ENCODE measurements at places on chromosomes 1 and 21. TPM values are rescaled to one million over a fixed set of nuclear protein-coding genes. Genes with fewer than 3 reads are reported as not detected.

GRCh38 chr1:6260433-6260934 lies 414 bp downstream of the GPR153 start:
- no peaks in the 10 kb centered on the region for H3K36me3 ChIP-seq
- H3K27ac ChIP-seq = no peak overlapping the region
- H3K4me1 ChIP-seq = no peaks in the 10 kb centered on the region
- H3K27me3 ChIP-seq = no peaks in the 10 kb centered on the region
- H3K4me3 ChIP-seq = peak overlapping the region; percentile 70

- no peaks in the 10 kb centered on the region for H3K27me3 ChIP-seq
- H3K27ac ChIP-seq = no peak overlapping the region
- no peaks in the 10 kb centered on the region for H3K4me1 ChIP-seq
- no peak for DNase-seq
Measured at GRCh38 chr1:5599541-5599940, 392.7 kb downstream of the NPHP4 start.

DNA sequence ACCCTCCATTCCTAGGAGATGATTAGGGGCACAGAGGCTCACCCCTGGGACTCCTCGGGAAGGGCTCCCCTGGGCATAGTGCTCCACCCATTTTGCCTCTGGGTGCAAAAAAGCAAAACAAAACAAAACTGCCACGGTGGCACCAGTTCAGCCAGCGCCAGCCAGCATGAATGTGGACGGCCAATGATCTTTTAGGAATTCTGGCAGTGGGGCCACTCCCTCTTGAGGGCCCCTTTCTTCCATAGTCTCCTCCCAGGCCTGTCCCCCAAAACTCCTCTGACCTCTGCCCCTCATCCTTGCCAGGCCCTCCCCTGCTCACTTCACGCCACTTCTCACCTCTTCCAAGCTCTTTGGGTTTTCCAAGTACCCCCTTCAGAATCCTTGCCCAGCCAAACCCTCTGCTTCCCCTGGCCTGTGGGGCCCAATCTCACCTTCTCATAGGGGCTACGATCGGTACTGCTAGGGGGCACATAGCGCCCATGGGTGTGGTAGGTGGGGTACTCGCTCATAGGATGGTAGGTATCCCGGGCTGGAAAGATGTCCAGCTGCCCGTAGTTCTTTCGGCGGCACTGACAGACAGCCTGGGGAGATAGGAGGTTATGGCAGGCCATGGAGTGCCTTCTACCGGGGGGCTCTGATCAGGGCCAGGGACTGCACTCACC lies 13.3 kb downstream of the TRIM46 start:
- no peak overlapping the region for H3K4me3 ChIP-seq
- H3K27me3 ChIP-seq = no peaks in the 10 kb centered on the region
- H3K36me3 ChIP-seq = no peaks in the 10 kb centered on the region
- H3K4me1 ChIP-seq = no peaks in the 10 kb centered on the region
- H3K27ac ChIP-seq = no peak overlapping the region

- H3K4me1 ChIP-seq = no peaks in the 10 kb centered on the region
- DNase-seq = peak; percentile 72
- H3K27ac ChIP-seq = no peak overlapping the region
- no peak overlapping the region for H3K4me3 ChIP-seq
- H3K27me3 ChIP-seq = no peaks in the 10 kb centered on the region
- H3K36me3 ChIP-seq = no peaks in the 10 kb centered on the region
Measured at GRCh38 chr1:111948209-111949171, 41.0 kb downstream of the KCND3 start.

DNA sequence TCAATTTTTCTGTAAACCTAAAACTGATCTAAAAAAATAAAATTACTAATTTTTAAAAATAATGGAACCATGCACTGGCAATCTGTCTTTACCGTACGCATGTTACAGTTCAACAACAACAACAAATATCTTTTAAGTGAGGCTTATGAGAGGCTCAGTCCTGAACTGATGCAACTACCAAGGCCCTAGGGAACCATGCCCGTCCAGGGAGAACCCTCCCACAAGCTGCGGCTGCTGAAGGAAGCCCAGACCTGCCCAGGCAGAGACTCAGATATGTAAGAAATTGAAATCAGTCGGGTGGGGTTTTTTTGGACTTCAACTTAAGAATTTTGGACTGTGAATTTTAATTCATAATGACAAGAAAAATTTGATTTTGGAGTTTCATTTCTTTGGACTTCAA lies 91.1 kb downstream of the NPHP4 start:
- no peaks in the 10 kb centered on the region for H3K4me1 ChIP-seq
- no peak overlapping the region for H3K4me3 ChIP-seq
- no peaks in the 10 kb centered on the region for H3K27me3 ChIP-seq
- DNase-seq = peak; percentile 23
- no peak overlapping the region for H3K27ac ChIP-seq
- peaks cover 5% of the 10 kb centered on the region for H3K36me3 ChIP-seq

DNA sequence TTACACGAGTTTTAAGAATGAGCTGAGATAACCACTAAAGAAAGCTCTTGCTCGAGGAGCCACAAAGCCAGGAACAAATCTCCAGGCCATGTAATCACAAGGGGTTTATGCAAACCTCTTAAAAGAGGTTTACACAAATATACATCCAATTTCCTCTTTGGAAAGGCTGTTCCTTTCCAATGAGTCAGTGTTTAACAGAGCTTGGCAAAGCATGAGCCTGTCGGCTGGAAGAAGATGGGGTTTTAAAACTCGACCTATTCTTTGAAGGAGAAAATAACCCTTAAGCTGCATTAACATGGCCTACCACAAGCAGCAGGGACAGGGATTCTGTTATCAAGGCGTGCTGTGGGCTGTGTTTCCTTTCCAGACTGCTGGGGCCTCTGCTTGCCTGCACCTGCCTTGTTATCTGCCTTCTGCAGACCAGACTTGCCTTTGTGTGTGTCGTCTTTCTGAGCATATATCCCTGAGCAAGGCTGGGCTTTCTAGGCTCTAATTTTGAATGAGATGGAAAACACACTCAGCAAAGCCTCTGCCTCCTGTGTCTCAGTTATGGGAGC lies 40.6 kb upstream of the CYP2J2 start:
- no peaks in the 10 kb centered on the region for H3K36me3 ChIP-seq
- peaks cover 9% of the 10 kb centered on the region for H3K4me1 ChIP-seq
- DNase-seq = peak; percentile 95
- no peak overlapping the region for H3K4me3 ChIP-seq
- no peak overlapping the region for H3K27ac ChIP-seq
- peaks cover 4% of the 10 kb centered on the region for H3K27me3 ChIP-seq

- H3K27me3 ChIP-seq = peaks cover 21% of the 10 kb centered on the region
- H3K27ac ChIP-seq = no peak overlapping the region
- no peaks in the 10 kb centered on the region for H3K36me3 ChIP-seq
- DNase-seq = no peak
Measured at GRCh38 chr1:29136391-29136915, 12.8 kb upstream of the TMEM200B start.

GRCh38 chr1:12630946-12631530 lies 12.8 kb upstream of the AADACL4 start:
- peaks cover under 1% of the 10 kb centered on the region for H3K4me1 ChIP-seq
- no peak overlapping the region for H3K27ac ChIP-seq
- H3K36me3 ChIP-seq = no peaks in the 10 kb centered on the region
- DNase-seq = no peak

DNA sequence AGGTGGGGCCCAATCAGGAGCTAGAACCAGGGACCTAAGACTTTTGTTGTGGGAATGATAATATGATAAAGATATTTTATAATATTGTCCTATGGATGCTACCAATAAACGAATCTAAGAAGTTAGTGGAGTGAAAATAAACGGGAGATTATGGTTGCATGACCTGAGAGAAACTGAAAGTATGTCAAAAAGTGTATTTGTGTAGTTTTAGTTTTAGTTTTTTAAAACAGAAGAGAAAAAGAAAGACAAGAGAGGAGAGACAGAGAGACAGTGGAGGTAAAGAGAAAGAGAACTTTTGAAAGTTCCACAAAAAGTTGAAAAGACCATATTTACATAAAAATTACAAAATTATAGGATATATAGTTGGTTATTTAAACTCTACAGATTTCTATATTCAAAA lies 64.1 kb upstream of the TMPRSS15 start:
- no peaks in the 10 kb centered on the region for H3K4me1 ChIP-seq
- no peaks in the 10 kb centered on the region for H3K36me3 ChIP-seq
- no peak overlapping the region for H3K4me3 ChIP-seq

DNA sequence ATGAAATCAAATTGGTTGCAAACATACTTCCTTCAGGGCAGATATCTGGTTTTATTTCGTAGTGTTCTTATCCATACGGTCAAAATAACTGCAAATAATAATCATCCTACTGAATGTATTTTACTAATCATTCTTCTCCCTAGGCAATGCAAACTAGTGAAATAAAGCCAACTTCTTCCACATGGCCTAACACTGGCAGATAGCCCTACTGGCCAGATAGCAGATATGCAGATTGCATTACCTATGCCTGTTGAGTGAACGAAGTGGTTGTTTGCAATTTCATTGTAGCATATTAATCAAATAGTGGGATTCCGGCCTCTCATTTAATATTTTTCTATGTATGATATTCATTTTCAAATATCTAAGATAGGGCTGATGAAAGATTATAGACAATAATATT lies 116.2 kb downstream of the CENPF start:
- no peaks in the 10 kb centered on the region for H3K4me1 ChIP-seq
- no peaks in the 10 kb centered on the region for H3K27me3 ChIP-seq
- no peaks in the 10 kb centered on the region for H3K36me3 ChIP-seq
- no peak for DNase-seq
- no peak overlapping the region for H3K4me3 ChIP-seq

DNA sequence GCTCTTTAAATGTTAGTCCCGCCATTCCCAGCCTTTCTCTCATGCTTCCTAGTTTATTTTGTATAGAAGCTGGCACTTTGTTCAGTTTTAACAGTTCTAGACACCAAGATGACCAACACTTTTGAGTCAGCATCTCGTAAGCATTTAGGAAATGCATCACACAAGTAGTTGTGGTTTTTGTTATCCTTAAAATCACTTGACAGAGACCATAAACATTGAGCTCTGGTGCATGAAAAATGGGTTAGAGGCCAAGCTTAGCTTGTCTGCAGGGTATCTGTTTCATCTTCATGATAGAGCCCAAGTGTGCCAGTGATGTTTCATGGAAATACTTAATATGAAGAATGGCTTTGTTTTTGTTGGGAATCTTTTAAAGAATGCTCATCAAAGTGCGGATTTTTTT lies 159.7 kb downstream of the DISP1 start:
- H3K36me3 ChIP-seq = no peaks in the 10 kb centered on the region
- H3K27ac ChIP-seq = peak overlapping the region; percentile 16
- no peaks in the 10 kb centered on the region for H3K27me3 ChIP-seq

DNA sequence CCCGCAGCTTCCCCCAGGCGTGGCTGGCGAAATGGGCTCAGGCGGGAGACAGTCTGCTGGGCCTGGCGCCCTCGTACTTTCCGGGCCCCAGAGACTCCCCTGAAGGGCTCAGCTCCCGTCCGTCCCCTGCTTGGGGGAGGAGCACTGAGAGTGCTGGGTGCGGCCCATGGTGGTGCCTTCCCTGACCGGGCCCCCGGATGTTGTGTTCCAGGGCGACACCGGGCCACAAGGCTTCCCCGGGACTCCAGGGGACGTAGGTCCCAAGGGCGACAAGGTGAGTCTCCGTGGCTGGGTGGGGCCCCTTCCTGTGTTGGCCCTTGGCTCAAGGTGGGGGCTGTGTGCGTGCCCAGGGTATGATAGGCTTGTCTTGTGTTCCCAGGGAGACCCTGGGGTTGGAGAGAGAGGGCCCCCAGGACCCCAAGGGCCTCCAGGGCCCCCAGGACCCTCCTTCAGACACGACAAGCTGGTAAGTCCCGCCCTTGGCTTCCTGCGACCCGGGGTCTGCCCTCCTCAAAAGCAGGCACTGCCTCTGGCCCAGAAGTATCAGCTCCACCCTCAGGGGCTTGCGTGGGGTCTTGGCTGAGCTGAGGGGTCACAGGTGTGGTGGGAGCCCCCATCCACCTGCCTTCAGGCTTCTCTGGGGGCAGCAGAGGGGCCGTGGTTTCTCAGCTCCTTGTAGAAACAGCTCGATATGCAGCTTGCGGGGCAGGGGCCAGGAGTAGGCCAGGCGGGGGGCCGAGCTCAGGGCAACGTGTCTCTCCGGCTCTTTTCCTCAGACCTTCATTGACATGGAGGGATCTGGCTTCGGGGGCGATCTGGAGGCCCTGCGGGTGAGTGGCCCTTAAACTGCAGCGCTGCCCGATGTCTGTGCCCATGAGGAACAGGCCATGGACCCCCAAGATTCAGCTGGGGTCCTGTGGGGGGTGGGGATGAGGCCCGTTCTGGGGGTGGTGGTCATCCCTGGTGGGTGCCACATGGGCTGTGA lies 62.3 kb downstream of the SLC19A1 start:
- no peak overlapping the region for H3K4me3 ChIP-seq
- peaks cover 3% of the 10 kb centered on the region for H3K4me1 ChIP-seq
- H3K36me3 ChIP-seq = no peaks in the 10 kb centered on the region
- H3K27me3 ChIP-seq = no peaks in the 10 kb centered on the region

DNA sequence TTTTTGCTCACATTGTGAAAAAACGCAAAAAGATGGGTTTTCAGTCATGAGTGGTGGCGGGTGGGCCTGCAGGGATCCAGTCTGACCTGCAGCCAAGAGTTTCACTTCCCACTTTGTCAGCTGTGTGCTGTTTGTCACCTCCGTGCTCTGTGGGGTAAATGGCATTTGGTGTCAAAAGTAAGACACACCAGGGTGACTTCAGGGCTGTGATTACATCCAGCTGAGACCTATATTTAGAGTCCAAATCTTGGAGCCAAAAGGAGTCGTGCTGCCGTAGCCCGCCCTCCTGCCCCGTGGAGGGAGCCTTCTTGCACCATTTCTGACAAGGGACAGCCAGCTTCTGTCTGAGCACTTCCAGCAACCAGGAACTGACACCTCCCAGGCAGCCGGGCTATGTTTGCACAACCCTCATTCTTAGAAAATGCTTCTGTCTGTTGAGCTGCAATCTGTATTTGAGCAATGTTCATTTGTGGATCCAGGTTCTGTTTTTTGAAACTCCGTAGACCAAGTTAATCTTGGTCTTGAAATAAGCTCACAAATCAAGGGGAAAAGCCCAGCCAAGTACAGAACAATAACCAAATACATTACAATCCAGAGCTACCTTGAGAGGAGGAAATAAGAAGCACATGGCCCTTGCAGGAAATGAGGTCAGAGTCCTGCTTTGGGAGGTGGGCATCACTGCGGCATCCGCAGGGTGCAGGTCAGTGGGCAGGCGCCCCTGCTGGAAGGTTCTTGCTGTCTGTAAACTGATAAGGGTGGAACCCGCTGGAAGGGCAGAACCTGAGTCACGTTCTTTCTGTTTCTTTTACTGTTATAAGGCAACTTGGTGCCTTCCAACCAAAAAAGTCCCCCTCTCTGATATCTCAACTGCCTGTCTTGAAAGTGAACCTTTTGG lies 14.4 kb downstream of the ABCG1 start:
- peak; percentile 76 for DNase-seq
- H3K27ac ChIP-seq = no peak overlapping the region
- peaks cover 39% of the 10 kb centered on the region for H3K27me3 ChIP-seq
- no peaks in the 10 kb centered on the region for H3K36me3 ChIP-seq

- no peaks in the 10 kb centered on the region for H3K36me3 ChIP-seq
- no peak for DNase-seq
- H3K27ac ChIP-seq = no peak overlapping the region
- H3K27me3 ChIP-seq = no peaks in the 10 kb centered on the region
Measured at GRCh38 chr1:115377411-115377810, 39.4 kb upstream of the NGF start.

Gene INKA2
- 3.6 TPM for total RNA-seq

Gene TMEM52
- total RNA-seq = not detected
